ENCODE measurements at places on chromosomes 2 and 18.

DNA sequence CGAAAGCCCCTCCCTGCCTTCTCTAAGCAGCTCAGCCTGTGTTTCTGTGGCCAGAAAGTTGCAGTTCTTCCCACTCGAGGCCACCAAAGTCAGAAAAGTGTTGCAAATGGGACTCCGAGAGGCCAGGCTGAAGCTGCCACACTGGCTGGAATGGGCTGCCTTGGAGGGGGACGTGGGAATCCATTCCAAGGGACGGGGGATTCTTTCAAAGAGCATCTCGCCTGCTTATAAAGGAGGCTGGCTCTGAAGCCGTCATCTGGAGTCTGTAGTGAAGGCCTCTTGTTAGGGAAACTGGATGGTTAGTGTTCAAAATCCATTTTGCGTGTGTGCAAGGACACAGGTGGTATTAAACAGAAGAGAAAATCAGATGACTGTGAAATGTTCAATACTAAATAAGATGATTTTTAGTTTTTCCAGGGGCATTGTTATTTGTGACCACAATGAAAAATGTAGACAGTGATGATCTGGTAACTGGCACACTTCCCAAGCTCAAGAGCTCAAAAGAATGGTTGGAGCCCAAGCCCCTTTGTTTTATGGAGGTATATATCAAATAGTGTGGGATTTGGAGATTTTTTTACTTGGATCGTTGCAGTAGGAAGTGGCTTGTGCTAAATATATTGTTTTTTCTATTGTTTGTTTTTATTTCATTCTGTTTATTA is 782 bp downstream of the FAM228B start:
- no peak for DNase-seq

DNA sequence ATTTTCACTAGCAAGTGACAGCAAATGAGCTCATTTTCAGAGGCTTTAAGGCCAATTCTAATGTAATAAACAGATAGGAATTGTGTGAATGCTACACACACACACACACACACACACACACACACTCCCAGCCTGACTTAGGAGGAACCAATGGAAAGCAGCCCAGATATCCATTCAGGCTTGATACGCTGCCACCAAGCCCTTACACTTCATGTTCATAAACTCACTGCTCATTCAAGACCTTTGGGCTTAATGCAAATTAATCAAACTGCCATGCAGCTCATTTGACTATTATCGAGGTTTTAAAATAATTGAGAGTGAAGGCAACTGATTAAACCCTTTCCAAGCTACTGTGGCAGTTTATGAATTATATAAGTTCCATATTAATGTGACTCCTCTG is 298.9 kb upstream of the NCKAP5 start:
- no peak for DNase-seq

GRCh38 chr2:69985216-69985615 is 23.8 kb upstream of the ASPRV1 start:
- DNase-seq: no peak

DNA sequence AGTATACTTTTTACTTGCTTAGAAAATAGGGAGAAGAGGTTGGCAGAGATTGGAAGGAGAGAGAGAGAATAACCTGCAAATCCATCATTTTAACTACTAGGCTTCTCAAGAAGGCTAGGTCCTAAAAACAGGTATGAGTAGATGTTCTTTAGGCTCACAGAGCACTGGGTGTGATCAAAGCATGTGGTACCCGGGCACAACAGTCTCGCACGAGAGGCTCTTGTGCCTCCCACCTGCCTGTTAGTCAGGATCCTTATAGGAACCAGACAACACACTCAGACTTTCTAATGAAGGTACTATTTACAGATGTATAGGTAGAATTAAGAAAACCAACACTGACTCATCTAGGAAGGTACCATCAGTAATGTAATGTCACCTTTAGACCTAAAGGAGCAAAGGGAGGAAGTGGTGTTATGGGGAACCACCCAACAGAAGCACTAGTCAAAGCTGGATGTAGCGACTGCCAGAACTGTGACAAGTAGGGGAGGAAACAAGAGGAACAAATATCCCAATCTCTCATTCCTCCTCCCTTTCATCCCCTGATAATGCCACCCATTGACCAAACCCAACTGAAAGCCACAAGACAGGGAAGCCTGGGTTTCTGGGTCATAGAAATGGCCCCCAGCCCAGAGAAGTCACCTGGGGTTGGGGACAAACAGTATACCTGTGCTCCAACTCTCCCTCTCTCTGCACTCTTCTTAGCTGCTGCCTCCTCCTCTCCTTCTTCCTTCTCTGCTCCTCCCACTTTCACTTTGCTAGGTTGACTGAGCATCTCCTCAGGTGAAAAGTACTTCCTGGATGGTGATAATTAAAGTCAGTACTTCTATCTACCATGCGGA is 16.0 kb upstream of the MARCHF4 start:
- DNase-seq: no peak

All from GM12892 (cell line).